ENCODE measurements at places on chromosomes 6 and 20.

- DNase-seq = no peak
Measured at GRCh38 chr6:135324531-135324930, 143.4 kb downstream of the MYB start.

GRCh38 chr6:27791182-27791943 is 120.8 kb downstream of the OR2B2 start:
- no peak for DNase-seq

GRCh38 chr6:90893400-90893799 is 306.5 kb upstream of the MAP3K7 start:
- no peak for DNase-seq

DNA sequence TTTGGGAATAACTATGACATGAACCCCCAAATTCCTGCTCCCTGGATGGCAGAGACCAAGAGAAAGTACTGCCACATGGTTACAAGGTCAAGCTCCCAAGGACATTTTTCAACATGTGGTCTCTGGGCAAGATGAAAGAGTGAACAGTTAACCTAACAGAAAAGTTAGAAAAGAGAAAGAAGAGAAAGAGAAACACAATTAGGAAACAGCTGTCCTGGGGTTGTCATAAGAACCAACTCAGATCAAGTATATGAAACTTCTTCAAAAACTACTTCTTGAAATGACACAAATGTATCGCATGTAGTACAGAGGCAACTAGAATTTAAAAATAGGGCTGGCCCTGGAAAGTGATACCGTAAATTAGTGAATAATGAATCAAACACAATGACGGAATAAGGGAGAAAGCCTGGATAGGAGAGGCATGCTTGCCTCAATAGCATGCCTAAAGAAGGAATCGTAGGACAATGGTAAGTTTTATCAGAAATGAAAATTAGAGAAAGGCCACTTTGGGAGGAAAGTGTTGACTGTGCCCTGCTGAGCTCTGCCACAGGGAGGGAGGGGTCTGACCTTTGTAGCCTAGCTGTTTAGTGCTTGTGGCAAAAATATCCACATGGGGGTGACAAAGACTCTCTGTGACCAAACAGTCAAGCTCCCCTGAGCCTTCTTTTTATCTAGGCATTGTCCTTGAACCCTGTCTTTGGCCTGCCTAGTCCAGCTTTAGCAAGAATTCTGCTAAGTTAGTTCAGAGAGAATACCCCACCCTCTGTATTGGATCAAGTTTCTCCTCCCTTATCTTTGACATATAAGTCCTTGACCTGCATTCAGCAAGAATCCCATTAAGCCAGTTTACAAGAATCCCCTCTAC is 4.3 kb upstream of the DCBLD1 start:
- DNase-seq = no peak

GRCh38 chr20:3101737-3102574 is 17.4 kb upstream of the AVP start:
- DNase-seq = no peak

- no peak for DNase-seq
Measured at GRCh38 chr6:166507809-166508564, 78.5 kb downstream of the RAMACL start.

DNA sequence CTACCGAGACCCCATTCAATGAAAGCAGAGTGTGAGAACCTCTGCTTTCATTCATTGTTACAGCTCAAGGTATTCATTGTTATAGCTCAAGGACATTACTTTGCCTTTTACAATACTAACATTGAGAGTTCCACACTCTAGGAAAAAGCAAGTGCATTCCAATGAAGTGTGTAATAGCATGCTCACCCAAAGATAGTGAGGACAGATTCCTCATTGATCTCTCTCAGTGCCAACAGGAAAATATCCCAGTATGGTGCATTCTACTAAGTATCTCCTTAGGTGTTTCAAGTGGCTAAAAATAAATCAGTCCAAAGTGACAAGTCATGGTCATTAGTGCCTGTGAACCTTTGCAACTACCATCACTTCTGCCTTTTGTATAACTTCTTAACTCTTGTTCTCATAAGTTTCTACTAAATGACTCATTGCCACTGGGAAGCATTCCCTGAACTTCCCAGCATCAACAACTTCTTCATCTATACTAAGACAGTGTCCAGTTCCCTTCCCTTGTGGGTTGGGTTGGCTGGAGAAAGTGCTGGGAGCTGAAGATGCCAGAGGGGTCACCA is 140.7 kb upstream of the STXBP5 start:
- no peak for DNase-seq

- DNase-seq = no peak
Measured at GRCh38 chr20:33280000-33280680, 2.9 kb upstream of the BPIFB1 start.

DNA sequence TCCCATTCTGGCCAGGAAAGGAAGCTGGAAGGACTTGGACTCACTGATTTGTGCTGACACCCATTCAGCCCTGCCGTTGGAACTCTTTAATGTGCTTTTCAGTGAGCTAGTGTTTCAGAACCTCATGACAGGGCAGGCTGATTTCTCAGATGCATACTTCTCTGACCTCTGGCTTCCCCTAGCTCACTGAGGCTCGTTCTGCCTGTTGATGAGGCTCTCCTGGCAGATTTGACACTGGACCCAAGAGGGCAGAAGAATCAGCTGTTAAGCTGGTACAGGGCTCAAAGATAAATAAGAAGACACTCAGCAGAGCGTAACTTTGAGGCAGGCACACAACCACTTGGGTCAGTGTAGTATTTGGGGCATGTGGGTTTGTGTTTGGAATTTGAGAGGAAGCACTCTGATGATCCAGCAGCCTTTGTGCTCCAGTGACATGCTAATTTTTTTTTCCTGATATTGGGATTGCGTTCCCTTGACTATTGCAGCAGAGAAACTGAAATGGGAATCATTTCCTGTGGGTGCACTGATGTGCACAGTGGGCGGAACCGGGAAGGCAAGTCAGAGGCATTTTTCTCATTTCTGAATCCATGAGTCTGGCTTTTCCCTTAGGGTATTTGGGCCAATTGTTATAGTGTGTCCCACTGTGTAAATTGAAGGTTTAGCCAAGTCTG is 80.2 kb downstream of the CARMIL1 start:
- no peak for DNase-seq

GRCh38 chr20:63574829-63575743 is 1.0 kb upstream of the HELZ2 start:
- no peak for DNase-seq

DNA sequence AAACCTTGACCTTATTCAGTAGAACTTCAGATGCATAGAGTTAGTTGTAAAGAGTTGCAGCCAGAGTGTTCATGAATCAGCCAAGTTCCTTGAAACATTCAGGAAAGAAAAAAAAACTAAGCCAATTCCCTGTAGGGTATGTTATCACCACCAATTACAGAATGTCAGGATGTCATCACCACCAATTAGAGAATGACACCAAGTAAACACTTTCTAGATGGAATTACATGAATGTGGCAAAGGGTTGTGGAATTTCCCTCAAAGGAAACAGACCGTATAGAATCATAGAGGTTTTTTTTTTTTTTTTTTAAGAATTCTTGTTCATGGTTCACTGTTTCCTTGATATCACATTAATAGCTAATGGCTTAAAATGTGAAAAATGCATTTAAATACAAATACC is 472.1 kb upstream of the RNF217 start:
- DNase-seq = no peak

DNA sequence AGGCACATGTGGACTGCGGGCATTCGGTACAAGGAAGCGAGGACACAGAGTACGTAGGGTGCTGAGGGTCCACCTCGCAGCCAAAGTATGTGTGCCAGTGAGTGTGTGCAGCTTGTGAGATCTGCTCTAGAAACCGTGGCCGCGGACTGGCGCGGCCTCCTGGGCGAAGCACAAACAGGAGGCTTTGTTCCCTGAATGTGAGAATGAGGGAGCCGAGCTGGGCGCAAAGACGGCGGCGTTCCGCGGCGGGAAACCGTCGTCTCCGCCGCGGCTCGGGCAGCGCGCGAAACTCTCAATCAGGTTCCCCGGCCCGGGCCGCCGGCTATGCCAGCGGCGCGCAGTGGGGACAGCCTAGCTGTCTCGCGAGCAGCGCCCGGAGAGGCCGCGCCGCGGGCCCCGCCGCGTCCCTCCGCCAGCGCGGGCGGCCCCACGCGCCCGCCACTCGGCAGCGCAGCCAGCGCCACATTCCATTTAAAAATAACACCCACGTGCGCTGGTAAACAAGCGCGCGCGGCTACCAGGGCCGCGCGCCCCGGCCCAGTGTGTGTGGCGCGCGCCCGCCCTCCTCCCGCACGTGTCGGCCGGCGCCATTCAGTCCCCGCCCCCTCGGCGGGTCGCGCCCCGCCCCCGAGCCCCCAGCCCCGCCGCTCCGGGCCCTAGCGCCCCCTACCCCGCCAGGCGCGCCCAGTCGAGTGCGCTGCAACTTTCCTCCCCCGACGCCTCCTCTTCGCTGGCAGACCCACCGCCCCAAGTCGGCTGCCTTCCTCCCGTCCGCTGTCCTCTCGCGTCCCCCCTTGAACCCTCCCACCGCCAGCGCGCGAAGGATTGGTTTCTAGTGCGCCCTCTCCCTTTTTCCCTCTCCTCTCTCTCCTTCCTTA is 3.0 kb upstream of the FOXO3 start:
- peak; percentile 74 for DNase-seq

- no peak for DNase-seq
Measured at GRCh38 chr6:141677598-141678211, 455.0 kb upstream of the GJE1 start.

GRCh38 chr6:162708971-162709370 is 18.6 kb downstream of the PRKN start:
- no peak for DNase-seq

DNA sequence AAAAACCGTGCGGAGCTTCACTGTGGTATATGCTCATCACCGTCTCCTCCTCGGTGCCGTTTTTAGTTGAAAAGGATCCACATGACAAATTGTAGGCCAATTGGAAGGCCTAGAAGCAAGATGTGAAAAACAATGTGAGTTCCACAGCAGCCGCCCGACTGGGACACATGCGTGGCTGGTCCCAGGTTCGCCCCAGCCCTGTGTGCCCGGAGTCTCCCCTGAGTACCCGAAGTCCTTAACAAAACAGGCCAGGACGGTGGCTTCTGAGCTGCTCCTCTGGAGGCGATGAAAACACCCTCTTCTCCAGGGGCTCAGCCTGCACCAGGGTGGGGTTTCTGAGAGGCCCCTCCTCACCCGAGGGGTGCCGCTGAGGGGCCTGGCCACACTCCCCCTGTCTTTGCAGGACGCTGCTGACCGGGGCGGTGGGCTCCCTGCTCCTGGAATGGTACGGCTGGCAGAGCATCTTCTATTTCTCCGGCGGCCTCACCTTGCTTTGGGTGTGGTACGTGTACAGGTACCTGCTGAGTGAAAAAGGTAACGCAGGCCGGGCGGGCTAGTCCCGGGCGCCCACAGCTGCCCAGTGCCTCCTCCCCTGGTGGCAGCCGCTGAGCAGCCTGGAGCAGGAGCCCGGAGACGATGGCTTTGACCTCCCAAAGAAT is 9.8 kb downstream of the SLC17A9 start:
- DNase-seq = no peak

DNA sequence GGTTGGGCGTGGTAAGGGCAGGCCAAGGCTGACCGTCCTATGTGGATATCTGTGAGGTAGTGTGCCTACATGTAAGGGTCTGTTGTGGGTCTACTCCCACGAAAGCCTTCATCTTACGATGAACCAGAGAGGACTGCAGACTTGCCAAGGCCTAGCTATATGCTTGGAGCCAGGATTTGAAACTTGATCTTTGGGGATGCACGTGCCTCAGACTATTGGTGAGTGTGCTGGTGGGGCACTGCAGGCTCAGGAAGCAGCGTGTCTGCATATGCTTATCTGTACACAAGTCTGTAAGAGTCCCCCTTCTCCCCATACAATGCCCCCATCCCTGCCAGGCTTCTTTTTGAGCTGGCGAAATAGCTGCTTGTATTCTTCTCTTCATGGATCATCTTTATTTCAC is 17.9 kb downstream of the PLCG1 start:
- DNase-seq = no peak

- no peak for DNase-seq
Measured at GRCh38 chr6:48535582-48536009, 424.6 kb upstream of the PTCHD4 start.

- DNase-seq = no peak
Measured at GRCh38 chr6:101108286-101108685, 227.2 kb upstream of the ASCC3 start.

DNA sequence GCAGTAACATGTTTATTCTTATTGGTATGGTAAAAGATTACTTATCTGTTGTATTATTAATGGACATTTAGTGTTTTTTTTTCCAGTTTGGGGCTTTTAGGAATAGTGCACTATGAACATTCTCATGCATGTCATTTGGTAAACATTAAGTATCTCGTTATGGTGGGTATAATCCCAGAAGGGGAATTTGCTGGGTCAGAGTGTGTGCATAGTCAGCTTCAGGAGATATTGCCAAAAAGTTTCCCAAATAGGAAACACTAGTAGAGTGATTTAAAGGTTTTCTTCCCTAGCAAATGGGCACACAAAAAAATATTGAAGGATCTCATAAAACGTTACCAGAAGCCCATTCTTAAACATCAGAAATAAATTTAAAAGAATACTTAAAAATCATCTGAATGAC is 25.2 kb upstream of the NHSL1 start:
- DNase-seq = no peak

DNA sequence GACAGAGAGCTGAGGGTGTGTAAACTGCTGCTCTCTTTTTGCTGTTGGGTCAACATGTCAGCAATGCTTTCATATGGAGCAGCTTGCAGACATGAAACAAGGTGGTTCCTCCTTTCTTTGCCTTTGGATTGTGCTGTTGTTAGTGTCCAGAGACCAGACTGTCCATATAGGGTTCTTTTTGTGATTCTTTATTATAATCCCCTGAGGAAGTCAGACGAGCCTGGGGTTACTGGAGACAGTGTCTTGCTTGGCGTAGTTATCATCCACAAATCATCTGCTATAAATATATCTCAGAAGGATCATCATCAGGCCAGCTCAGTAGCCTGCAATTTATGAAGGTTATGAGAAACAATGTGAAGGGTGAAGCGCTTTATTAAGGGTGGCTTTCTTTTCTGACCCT is 2.3 kb upstream of the ADGRB3 start:
- DNase-seq = no peak

DNA sequence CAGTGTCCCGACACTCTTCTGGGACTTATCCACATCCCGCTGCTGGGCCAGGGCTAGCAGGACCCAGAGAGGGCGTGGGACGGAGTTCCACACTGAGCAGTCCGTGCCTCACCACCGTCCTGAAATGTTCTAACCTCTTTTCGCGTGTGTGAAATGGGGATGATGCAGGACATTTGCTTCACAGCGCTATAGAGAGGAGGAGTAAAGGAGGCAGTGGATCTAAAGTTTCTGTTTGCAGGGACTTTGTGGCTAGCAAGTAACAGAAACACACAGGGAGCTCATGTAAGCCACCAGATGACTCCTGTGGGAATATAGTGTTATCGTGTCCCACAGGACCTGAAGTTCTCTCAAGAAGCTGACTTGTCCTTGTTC is 634 bp downstream of the ITPA start:
- no peak for DNase-seq

- DNase-seq = no peak
Measured at GRCh38 chr6:163341224-163342061, 73.1 kb upstream of the QKI start.

GRCh38 chr6:100470422-100471120 is 5.8 kb upstream of the SIM1 start:
- no peak for DNase-seq

GRCh38 chr6:43877463-43878126 is 107.6 kb downstream of the VEGFA start:
- DNase-seq = no peak

All from NCI-H2107 (cell line).